ENCODE measurements at places on chromosomes 5 and 9.
A peak's percentile ranks its signal among the peaks of the same experiment; 100 is the strongest.

GRCh38 chr9:27572566-27572917 is 739 bp downstream of the C9orf72 start:
- peaks cover 2% of the 10 kb centered on the region for H3K36me3 ChIP-seq
- peak overlapping the region; percentile 99 for H3K27ac ChIP-seq
- H3K27me3 ChIP-seq = no peaks in the 10 kb centered on the region
- H3K4me1 ChIP-seq = peaks cover 47% of the 10 kb centered on the region
- DNase-seq = peak; percentile 99
- H3K4me3 ChIP-seq = peak overlapping the region; percentile 95

DNA sequence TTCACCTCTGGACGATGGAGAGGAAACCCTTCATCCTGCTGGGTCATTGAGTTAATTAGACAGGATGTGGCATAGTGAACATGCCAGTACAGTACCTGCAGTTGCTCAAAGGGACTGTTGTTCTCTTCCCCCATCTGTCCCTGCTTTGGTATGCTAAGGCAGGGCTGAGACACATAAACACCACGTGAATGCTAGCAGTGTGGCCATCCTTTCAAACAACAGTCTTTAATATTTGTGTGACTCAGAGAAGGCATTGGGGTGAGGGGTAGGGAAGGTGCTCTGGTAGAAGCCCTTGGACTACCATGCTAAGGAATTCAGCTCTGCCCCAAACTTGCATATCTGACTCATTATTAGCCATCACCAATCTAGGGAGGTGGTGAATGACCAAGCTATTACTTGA is 180.2 kb upstream of the ZNF618 start:
- H3K4me1 ChIP-seq = no peaks in the 10 kb centered on the region
- no peak overlapping the region for H3K4me3 ChIP-seq
- H3K27me3 ChIP-seq = peaks cover 2% of the 10 kb centered on the region
- H3K27ac ChIP-seq = no peak overlapping the region
- no peaks in the 10 kb centered on the region for H3K36me3 ChIP-seq
- no peak for DNase-seq

- H3K4me3 ChIP-seq = no peak overlapping the region
- H3K4me1 ChIP-seq = no peaks in the 10 kb centered on the region
- peaks cover 92% of the 10 kb centered on the region for H3K36me3 ChIP-seq
- DNase-seq = no peak
- no peaks in the 10 kb centered on the region for H3K27me3 ChIP-seq
These were observed 44.9 kb downstream of the MACROH2A1 start for GRCh38 chr5:135353952-135354721.

GRCh38 chr9:135384226-135384625 is 95.4 kb upstream of the PPP1R26 start:
- no peak overlapping the region for H3K27ac ChIP-seq
- no peaks in the 10 kb centered on the region for H3K4me1 ChIP-seq

DNA sequence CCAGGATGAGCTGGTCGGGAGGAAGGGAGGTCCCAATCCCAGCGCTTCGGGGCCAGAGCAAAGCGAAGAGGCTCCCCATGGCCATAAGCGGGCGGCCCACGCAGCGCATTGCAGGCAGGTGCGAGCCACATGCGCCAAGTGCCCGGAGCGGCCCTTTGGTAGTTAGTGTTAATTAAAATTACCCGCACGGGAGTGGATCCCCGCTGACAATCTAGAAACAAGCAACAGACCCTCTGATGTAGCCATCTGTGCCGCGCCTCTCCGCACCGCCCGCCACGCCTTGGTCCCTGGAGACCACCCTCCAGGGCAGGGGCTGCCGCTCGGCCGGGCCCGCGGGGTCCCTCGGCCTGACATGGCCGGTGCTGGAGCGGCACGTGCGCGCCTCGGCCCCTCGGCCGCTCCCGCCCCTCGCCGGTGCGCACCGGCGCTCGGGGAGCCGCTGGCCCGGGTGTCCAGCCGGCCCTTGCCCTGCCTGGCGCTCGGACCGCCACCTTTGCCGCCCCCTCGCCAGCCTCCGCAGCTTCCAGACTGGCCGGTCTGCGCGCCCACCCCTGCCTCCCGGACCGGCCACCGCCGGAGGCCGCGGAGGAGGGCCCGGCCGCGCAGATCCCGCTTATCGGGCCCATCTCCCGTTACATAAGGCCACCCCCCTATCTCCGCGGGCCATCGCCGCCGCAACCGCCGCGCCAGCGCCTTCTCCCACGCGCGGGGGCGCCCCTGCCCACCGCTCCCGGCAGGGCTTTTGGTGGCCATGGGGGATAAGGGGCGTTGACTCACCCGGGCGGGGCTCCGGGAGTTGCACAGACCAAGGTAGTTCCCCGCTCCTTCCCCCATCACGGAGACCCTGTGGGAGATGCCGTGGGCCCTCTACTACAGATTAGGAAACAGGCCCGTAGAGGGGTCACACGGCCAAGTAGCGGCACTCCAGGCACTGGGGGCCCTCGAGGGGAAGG is 1.9 kb upstream of the IL13 start:
- no peak for DNase-seq
- no peak overlapping the region for H3K27ac ChIP-seq
- peaks cover 12% of the 10 kb centered on the region for H3K4me1 ChIP-seq
- H3K4me3 ChIP-seq = no peak overlapping the region
- H3K36me3 ChIP-seq = no peaks in the 10 kb centered on the region
